CD4-positive, alpha-beta T cell treated with Interleukin-17A for 4 hours (primary cell): ENCODE measurements at places on chromosomes 1 and 21.

- DNase-seq = peak; percentile 24
Measured at GRCh38 chr1:9009438-9010370, 16.5 kb downstream of the SLC2A7 start.

- DNase-seq = no peak
Measured at GRCh38 chr1:10687782-10688408, 108.6 kb downstream of the CASZ1 start.

GRCh38 chr1:233394860-233395717 lies 67.6 kb downstream of the MAP3K21 start:
- peak; percentile 9 for DNase-seq

GRCh38 chr1:56617141-56617540 lies 28.0 kb upstream of the PRKAA2 start:
- no peak for DNase-seq

- DNase-seq = peak; percentile 49
Measured at GRCh38 chr1:207848234-207848633, 62.7 kb downstream of the CD34 start.

GRCh38 chr1:202031796-202032195 lies 21.4 kb downstream of the ELF3 start:
- DNase-seq = no peak

- DNase-seq = no peak
Measured at GRCh38 chr1:81760477-81761097, 40.1 kb upstream of the ADGRL2 start.

GRCh38 chr1:20931930-20932436 lies 144.9 kb upstream of the HP1BP3 start:
- no peak for DNase-seq

- no peak for DNase-seq
Measured at GRCh38 chr1:204530932-204531331, 14.7 kb downstream of the MDM4 start.

DNA sequence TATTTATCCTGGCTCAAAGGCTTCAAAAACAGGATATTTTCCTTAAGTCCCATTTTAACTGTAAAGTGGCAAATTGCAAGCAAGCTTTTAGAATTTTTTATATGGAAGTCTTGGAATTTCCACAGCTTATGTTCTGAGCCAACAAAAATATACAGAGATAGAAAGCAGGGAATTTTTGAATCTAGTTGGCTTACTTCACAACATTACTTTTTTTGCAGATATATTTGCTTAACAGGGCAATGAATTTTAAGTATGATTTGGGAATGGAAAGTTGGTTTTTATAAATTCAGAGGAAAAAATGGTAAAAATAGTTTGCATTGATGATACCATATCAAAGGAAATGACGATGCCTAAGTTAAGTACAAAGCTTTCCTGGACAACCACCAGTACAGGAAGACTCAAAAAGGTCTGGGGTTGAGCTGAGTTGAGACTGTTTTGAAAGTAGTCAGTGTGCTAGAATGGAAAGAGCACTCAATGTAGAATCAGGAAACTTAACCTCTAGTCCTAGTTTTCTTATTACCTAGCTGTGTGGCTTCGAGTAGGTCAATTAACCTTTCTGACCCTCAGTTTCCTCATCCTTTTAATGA lies 11.0 kb upstream of the VCAM1 start:
- DNase-seq = no peak

- DNase-seq = no peak
Measured at GRCh38 chr1:99264201-99265021, at the start of gene PLPPR4. Gene PLPPR4, plus strand, starts transcription at chr1:99264492. Its CDS starts 102 bp downstream, at chr1:99264594.

- DNase-seq = no peak
Measured at GRCh38 chr21:31360717-31361116, 16.7 kb upstream of the TIAM1 start.

GRCh38 chr1:109111386-109112055 lies 2.4 kb upstream of the ELAPOR1 start:
- no peak for DNase-seq

- no peak for DNase-seq
Measured at GRCh38 chr1:22369294-22370189, 82.1 kb upstream of the ZBTB40 start.

- DNase-seq = no peak
Measured at GRCh38 chr1:48701445-48701844, 75.2 kb downstream of the BEND5 start.

GRCh38 chr1:93164816-93165215 lies 15.4 kb downstream of the TMED5 start:
- DNase-seq = no peak

DNA sequence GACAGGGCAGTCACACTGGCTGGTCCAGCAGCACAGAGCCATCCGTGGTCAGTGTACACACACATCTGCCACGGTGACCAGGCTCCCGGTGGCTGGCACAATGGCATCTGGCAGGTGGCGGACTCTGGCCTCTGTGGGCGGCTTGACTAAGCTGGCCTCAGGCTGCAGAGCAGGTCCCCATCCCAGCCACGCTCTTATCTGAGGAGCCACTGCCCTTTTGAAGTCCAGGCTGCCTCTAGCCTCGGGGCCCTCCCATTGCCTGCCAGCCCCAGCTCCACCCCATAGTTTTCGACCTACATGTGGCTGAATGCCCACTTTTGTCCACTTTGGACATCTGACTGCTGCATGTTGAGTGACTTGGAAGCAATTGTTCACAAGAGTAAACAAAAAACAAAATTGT lies 29.9 kb upstream of the EDN2 start:
- DNase-seq = no peak

- no peak for DNase-seq
Measured at GRCh38 chr1:155321639-155322503, 1.2 kb downstream of the RUSC1 start.

DNA sequence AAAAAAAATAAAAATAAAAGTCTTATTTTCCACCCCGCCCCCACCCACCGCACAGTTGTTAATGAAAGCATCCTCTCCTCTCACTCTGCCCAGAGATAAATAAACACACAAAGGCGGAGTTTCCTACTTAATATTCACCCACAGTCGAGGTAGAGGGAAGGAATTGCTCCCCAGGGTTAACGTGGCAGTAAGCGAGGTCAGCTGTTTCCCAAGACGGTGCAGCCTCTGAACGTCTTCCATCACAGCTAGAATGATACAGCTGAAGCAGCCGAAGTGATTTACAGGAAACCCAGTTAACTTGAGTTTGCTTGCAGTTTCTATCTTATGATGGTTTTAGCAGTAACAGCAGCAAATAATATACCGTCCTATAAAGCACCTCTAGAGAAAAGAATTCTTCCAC lies 283.9 kb downstream of the PBX1 start:
- no peak for DNase-seq

GRCh38 chr21:15224346-15225086 lies 159.7 kb upstream of the NRIP1 start:
- DNase-seq = no peak

DNA sequence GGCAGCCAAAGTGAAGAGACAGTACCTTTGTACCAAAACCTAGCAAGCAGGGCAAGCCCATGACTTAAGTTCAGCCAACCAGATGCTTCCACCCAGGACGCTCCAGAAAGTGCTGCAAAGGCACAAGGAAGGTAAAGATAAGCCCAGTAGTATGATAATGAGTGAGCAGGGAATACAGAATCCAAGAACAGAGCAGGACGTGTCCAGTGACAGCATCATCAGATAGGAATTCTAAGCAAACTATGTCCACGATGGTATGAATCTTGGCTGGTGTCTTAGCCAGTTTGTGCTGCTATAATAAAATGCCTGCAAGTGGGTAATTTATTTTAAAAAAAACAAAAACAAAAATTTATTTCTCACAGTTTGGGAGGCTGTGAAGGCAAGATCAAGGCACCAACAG lies 13.6 kb downstream of the GJA4 start:
- DNase-seq = no peak

DNA sequence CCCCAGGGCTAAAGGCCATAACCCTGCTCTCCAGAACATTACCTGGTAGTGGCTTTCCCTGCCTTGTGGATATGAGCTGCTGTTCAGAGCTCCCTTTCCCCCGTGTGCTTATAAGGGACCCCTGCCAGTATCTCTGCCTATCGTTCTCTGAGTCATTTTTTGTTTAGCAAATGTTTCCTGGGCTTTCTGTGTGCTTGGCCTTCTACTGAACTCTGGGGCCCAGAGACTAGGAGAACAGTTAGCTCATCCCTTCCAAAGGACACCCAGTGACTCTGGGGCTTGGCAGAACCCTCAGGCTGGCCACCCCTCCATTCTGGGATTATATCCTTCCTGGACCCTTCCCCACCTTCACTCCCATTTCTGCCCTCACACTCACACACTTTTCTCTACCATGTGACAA lies 80.8 kb upstream of the POU3F1 start:
- no peak for DNase-seq

DNA sequence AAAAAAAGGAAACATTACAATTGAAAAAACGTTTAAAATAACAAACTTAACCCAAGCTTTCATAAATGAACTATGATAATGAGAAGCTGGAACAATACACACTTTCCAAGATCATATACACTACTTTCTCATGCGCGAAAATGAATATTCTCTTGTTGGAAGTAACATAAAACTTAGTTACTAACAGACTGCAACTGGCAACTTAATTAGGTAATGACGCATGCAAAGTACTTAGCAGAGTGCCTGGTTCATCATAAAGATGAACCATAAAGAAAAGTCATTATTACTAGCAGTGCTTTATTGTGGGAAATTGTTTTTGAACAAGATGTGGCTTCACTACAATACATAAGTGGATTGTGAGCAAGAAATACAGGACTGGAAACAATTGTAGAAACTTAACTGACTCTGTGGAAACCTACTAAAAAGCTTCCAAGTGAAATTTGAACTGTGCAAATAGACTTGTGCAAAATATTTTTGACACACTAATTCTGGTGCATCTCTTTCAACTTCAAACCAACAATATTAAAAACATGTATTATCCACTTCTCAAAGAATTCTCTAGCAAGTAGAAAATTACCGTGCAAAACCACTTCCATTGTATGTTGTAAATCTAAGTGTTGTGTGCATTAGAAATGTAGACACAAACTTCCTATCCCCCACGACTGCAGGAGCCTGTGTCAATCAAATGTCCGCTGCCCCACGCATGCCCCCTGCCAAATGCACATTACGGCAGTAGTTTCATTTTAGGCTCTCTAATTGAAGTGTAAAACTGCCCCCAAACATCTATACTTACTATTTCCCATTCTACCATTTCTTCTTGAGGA lies 2.0 kb downstream of the ARHGAP29 start:
- no peak for DNase-seq

GRCh38 chr1:199265319-199265718 lies 626.5 kb downstream of the PTPRC start:
- DNase-seq = no peak

DNA sequence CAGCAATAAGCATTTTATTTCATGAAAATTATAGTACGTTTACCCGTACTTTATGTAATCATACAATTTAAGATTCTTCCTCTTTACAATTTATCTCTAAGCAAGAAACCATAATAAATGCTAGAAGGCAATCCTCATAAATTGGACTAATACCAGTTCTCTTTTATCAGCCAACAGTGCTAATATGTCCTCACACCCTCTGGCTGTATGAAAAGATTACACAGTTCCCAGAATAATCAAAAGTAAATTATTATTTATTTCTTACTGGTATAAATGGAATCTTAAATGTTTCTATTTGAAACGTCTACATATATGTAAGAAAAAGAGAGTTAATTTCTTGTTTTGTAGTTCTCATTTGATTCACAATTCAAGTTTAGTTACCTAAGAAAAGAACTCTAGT lies 3.1 kb upstream of the CDKN2C start:
- no peak for DNase-seq

DNA sequence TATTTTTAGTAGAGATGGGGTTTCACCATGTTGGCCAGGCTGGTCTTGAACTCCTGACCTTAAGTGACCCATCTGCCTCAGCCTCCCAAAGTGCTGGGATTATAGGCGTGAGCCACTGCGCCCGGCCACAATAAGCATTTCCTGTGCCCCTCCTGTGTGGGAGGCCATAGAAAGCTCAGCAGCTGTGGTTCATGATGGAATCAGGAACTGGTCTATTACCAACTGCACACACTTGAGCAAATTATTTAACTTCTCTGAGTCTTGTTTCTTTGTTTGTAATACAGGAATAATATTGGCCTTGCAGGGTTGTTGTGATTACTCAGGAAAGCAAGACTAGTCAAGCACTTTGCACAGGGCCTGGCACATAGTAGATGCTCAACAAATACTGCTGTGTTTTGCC lies 15.0 kb downstream of the RHBG start:
- DNase-seq = no peak

DNA sequence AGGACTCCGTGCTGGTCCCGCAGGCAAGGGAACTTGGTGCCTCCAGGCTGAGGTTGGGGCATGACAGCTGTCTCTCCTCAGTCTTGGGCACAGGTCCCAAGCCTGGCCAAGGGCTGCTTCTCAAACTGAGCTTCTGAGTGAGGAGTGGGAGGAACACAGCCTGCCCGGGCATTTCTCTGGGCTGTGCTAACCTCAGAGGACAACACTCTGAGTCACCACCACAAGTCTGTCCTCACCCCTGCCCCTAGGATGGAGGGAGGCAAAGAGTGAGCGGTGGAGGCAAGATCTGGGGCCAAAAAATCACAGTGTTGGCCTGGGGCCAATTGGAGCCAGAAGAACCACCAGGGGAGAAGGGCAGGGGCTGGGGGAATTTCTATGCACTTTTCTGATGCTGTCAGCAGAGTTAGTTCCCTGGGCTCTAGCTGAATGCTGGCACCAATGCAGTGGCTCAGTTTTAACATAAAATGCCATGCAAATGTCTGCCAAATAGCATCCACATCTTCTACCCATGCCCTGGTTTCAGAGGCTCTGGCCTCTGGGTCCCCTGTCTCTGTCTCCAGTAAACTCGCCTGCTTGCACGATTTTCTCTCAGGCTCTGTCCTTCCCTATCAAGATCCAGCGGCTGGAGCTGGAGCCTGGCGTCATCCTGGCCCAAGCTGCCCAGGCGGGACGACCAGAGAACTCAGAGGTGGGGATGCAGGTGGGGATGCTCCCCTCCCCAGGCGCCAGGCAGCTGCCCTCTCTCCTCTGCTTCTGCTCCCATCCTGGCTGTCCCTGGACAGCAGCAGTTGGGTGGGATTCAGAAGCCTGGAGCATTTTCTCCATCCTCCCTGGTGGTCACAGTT lies 11.0 kb upstream of the CDK18 start:
- DNase-seq = no peak

GRCh38 chr1:176878750-176879536 lies 285.6 kb downstream of the ASTN1 start:
- no peak for DNase-seq

DNA sequence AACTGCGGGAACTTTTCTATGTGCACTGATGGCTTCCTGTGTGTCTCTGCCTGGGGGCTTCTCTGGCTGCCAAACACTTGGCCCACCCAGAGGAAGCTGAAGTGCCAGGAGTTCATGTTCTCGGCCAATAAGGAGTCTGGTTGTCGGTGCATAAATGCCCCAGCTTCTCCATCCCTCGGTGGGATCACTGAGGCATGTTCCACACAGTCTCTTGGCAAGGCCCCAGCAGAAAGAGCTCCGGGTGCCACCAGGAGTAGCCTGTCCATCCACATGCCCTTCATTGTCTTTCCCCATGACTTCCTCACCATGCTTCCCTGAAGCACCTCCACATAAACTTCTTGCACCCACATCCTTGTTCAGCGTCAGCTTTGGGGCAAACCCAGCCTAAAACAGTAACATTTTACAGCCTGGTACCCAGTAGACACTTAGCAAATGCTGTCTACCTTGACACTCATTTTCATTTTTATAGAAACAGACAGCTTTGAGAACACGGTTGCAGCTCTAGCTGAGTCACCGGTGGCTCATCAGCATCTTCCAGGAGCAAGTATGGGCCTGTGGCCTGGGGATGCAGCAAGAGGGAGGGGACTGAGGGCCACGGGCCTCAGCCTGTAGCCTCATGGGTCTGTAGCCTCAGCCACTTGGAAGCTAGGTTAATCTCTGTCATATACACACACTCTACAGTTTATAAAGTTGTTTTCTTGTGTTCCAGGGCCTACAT lies 14.8 kb upstream of the CDCP2 start:
- no peak for DNase-seq
